Tibial artery (tissue), 4 donors: ENCODE measurements at places on chromosomes 12 and 14.

- DNase-seq = peak; percentile 53
Observed at GRCh38 chr12:111443586-111443985, 37.9 kb downstream of the SH2B3 start.

- no peak for DNase-seq
Observed at GRCh38 chr12:50083301-50083700, 1.8 kb upstream of the SMARCD1 start.

DNA sequence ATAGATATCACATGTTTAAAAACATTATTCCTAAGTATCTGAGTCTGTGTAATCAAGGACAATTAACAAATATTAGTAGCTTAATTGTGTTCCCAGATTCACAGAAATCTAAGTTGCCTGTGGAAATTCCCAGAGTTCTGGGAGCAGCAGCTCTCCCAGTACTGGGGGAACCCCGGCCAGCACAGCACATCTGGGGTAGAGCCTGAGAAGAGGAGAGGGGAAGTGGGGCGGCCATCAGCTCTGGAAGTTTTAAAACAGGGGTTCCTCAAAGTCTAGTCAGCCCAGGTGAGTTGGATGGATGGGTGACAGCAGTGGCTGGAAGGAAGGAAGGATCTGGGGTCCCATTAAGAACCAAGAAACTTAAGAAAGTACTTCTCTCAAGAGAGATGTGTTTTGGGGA, 24.6 kb downstream of the PRICKLE1 start:
- DNase-seq = no peak

DNA sequence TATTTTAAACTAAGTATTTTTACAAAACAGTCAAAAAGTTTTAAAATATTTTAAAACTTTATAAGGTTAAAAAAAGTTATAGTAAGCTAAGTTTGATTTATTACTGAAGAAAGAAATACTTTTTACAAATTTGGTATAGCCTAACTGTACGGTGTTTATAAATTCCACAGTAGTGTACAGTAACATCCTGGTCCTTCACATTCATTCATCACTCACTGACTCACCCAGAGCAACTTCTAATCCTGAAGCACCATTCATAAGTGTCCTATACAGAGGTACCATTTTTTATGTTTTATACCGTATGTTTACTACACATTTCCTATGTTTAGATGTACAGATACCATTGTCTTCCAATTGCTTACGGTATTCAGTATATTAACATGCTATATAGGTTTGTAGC, 170.0 kb downstream of the KLHL28 start:
- DNase-seq = no peak

GRCh38 chr12:68868043-68868790, 60.2 kb downstream of the MDM2 start:
- no peak for DNase-seq

DNA sequence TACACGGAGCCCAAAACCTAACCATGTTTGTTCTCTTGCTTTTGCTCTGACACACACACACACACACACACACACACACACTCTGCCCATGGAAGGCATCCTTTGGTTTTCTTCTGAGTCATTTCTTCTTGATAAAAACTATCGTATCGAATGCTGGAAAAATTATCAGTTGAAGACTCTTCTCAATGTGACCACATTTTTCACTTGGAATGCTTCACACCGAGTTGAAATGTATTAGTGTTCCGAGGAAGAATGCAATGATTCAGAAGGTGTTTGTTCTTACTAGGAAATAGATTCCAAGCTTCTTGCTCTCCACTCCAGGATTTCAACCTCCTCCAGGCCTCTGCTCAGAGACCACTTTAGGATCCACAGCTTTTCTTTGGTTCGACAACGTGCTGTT, 226.3 kb downstream of the MON2 start:
- DNase-seq = no peak

GRCh38 chr12:106378788-106379187, 21.2 kb downstream of the POLR3B start:
- no peak for DNase-seq

DNA sequence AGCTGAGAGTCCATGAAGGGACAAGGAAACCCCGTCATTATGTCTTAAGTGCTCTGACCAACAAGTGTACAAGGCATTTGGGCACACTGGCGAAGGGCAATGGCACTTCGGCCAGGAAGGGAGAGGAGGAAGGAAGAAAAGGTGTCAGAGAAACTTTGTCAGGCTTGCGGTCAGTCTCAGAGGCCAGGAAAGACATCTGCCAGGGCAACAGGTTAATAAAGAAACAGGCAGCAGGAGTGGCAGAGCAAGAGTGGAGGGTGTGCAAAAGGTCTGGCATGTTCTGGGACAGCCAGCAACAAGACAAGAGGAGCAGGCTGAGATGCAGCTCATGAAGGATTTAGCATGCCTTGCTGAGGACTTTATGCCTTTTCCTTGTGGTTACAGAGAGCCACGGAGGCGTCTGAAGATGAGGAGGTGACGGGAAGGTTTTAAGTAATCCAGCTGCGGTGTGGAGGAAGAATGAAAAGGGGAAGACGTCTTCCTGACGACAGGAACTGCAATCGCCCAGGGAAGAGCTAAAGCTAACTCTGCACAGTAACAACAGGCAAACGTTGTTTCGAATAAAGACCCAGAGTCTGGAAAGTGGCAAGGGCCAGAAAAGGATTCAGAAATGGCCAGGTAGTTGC, 13.1 kb downstream of the APPL2 start:
- DNase-seq = no peak

DNA sequence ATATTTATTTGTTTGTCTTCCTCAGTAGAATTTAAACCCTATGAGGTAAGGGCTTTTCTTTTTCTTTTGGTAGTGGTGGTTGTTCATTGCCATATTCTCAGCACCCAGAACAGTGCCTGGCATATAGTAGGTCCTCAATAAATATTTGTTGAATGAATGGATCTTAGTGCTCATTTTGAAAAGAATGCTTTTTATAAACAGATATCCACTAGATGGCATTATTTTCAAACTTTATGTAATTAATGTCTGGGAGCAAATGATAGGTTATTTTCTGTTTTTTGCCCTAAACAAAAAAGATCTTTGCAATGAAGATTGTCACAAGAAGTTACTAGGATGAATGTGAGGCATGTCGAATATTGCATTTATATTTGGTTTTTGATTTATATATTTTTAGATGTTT, 64.1 kb downstream of the RAD51B start:
- DNase-seq = no peak

GRCh38 chr14:101927859-101928258, 36.5 kb upstream of the DYNC1H1 start:
- DNase-seq = peak; percentile 92

DNA sequence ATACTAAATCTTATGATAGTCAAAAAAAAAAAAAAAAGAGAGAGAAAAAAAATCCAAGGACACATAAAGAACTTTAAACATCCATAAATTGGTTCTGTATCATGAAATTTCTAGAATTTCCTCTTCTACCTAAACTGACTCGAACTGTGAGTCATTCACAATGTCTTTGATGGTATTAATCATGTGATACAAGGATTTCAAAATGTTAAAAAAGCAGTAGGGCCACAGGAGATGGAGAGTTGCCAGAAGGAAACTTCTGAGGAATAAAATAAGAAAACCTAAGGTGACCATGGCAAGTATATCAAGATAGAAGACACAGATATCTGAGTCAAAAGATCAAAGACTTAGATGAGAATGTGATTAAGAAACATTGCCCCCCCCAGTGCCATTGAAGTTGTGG, 1320.9 kb upstream of the FLRT2 start:
- no peak for DNase-seq

GRCh38 chr14:103427485-103428443, 42.5 kb downstream of the MARK3 start:
- DNase-seq = no peak

- DNase-seq = peak; percentile 78
Observed at GRCh38 chr12:48973941-48974673, 2.6 kb upstream of the WNT10B start.

DNA sequence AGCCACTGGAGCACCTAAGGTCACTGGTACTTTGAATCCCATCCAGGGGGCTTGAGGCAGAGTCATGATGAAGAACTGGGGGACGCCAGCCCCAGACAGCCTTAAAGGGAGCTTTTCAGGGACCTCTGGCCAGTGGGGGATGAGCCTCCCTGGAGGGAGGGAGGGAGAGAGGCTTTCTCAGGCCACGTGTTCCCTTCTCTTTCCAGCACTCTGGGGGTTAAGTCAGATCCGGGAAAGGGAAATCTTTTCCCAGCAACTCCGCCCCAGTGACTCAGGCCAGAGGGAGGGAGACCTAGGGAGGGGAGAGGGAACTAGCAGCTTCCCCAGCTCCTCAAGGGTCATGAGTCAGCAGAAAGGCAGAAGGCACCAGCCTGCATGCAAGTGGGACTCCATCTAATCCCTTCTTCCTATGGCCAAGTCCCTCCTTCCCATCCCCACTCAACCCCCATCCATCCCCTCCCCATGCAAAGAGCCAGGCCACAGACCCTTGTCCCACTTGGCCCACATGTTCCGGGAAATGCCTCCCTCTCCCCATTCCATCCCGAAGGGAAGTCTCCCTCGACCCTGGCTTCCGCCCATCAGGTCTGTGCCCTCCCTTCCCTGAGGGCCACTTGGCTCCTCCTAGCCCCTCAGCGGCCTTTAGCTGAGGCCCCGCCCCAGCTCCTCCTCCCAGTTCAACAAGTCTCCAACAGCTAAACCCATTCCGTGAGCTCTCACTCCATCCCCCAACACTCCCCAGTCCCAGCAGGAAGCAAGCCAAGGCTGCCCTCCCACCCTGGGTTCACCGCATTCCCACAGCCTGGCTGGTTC, 5.6 kb downstream of the TNFRSF1A start:
- peak; percentile 97 for DNase-seq

GRCh38 chr14:98993818-98994217, 278.2 kb downstream of the BCL11B start:
- no peak for DNase-seq

GRCh38 chr14:103129301-103130016, 6.2 kb downstream of the TNFAIP2 start:
- peak; percentile 65 for DNase-seq

DNA sequence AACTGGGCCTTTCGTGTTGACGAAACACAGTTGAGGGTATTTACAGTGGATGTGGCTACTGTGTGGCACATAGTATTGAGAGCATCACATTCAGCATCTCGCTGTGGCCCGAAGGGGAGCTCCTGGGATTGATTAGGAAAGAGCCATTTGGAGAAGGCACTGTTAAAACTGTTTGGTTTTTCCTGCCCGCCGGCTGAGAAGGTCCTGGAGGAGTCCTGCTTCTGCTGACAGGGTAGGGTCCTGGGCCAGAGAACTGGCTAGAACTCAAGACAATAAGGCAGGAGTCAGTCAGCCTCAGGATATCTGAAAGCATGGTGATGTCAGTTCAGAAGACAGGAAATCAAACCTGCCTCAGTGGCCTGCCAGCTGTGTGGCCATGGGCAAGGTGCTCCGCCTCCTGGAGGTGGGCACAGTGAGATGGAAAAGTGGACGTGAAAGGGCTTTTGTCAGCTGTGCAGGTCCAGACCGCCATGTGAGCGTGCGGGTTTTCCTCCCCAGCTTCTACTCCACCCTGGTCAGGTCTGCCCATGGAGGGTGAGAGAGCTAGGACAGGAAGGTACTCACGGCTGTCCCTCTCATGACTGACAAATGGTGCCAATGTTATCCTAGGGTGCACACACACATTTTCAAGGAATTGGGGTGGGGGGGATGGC, 92.3 kb downstream of the NTF3 start:
- no peak for DNase-seq

DNA sequence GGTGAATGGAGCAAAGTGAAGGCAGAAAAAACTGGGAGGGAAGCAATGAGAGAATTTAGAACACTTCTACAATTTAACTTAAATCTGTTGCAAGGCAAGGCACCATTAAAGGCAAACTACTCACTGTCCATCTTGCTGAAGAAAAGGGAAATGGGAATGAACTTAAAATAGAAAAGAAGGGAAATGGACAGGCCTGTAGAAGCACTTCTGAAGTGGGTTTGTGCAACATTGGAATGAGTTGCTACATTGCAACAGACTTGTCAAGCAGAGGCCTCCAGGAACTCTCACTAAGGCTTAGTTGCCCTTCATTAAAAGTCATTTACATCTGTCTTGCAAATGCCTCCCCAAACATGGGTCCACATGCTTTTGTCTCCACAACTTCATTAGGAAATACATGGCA, 13.7 kb upstream of the OR10AD1 start:
- DNase-seq = no peak

GRCh38 chr14:22607291-22607690, 9.2 kb downstream of the ABHD4 start:
- no peak for DNase-seq

- peak; percentile 38 for DNase-seq
Observed at GRCh38 chr14:64649383-64649998, 54.7 kb upstream of the PLEKHG3 start.

DNA sequence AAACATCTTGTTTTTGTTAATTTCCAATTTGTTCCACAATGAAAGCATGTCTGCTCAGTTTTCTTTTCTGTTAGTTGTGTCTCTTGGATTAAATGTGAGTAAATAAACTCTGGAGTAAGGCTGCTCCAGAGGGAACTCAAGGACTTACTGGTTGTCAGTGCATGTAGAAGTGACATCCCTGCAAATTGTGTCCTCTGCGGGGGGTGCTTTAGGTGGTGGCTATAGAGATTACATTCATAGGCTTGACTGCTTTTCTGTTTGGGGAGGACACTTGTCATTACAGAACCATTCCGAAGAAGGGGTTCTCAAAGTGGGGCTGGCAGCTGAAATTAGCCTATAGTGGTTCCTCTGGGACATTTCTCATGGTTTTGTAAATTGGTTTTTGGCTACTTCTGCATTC, 8.8 kb downstream of the TMTC2 start:
- DNase-seq = no peak

DNA sequence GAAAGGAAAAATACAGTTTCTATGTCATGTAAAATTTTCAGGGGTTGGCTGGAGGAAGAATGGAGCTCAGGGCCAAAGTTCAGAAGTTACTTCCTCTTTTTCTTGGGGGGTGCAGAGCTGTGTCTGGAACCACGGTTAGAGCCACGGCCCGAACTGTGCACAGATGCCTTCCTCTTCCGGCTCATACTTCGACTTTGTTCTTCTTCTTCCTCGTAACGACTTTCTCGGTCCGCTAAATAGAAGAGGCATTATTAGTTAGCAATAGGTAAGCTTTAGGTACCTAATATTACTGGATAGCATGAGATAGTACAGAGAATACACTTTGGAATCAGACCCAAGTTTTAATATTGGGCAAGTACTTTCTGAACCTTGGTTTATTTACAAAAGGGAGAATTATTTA, 31.2 kb downstream of the SUPT16H start:
- no peak for DNase-seq

DNA sequence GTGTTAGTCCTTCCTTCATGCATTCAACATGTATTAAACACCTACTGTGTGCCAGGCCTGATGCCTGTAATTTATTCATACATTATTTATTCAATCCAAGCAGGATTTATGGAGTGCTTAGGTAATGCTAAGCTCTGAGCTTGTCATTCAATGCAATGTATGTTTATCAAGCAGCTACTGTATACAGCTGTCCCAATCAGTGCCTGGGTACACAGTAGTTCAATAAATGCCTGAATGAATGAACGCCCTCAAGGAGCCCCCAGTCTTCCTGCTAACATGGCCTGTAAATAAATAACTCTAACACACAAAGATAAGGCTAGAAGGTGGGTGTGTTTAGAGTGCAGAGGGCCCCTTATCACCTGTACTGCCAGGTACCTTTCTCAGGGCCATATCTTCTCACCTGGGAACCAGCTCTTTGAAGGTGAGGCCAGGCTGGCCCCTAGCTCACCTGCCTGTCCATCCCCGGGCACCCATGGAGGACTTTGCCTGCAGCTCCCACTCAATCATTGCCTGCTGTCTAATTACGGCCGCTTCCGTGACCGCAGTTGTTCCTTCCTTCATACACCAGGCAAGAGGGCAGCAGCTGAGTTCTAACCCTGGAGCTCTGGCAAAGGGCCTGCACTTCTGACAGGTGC, 20.0 kb upstream of the KDM2B start:
- no peak for DNase-seq
